ENCODE measurements at places on chromosomes 11 and 22.

GRCh38 chr11:34957206-34957605 is 40.8 kb downstream of the PDHX start:
- no peak for DNase-seq

DNA sequence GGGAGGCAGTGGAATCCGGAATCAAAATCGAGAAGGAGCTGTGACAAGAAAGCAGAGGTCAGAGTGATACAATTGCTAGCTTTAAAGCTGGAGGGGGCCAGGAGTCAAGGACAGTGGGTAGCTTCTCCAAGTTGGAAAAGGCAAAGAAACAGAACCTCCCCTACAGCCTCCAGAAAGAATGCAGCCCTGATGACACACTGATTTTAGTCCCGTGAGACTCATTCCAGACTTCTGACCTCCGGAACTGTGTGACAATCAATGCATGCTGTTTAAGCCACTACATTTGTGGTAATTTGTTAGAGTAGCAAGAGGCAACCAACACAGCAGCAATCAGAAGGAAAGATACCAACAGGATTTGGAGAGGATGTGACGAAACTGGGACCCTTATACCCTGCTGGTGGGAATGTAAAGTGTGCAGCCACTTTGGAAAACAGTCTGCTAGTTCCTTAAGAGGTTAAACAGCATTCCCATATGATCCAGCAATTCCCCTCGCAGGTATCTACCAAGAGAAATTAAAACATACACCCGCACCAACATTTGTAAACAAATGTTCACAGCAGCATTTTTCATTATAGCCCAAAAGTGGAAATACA is 66.7 kb downstream of the DSCAML1 start:
- no peak for DNase-seq

- no peak for DNase-seq
Observed at GRCh38 chr11:94203070-94203469, 74.4 kb downstream of the PANX1 start.

DNA sequence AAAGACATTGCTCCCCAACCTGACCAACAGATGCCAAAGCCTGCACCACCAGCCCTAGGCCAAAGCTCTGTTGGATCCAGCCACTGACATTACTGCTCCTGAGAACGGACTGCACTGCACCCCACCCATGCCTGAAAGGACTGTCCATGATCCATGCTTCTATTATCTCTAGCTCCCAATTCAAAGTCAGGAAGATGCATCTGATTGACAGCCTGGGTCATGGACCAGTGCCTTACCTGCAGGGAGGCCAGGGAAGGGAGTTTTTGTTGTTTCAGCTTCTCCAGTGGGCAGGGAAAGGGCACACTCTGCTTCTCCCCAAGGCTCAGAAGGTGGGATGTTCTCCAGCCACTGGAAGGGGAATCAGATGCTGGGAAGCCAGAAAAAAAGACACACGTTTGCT is 4.8 kb upstream of the PRDM11 start:
- DNase-seq = no peak

DNA sequence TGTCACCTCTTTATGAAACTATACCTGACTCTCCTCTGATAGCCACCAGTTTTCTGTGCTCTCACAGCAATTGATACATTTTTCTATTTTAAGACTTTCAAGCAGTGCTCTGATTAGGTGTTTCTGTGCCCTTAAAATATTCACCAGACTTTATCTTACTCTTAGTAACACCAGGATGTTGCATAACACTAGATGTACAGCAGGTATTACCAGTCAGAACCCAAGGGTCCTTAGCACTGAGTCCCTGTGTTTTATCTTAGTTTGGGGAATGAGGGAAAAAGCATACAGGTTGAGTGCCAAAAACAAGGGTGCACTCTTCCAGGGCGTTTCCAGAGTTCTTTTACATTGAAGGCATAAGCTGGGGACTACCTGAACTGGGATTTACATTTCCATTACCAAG is 51.4 kb downstream of the COPB1 start:
- no peak for DNase-seq

GRCh38 chr11:67666303-67666645 is 8.1 kb downstream of the ALDH3B2 start:
- DNase-seq = no peak

GRCh38 chr11:27196203-27196897 is 155.7 kb downstream of the BBOX1 start:
- no peak for DNase-seq

DNA sequence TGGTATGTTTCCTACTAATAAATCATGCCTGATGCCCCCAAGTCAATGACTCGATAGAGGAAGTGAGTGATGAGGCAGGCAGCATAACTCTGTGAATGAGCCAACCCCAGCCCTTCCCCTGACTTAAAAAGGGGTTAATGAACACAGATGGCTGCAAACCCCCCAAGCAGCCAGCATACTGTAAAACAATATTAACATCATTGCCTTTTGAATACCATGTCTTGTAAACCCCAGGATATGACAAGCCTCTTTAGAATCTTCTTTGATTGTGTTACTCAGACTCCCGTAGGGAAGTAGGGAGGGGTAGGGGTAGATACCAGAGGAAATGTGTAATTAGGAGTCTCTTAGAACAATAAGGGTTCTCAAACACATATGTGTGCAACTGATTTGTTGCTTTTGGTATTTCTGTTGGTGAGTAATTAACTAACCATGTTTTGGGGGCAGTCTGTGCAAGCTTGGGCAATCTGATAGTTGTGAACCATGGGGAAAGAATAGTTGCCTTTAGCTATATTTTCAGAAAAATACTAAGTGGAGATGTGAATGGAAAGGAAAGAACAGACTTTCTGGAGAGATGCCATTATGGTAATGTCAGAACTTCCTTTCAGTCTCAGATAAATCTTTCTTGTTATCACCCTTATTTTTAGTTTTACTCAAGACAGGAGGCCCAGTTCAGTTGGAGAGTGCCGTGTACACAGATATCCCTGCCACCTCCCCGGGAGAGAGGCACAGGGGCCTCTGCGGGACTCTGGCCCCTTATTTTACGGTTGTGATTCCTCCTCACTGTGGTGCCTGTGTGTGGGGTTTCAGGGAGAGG is 701.8 kb downstream of the NTM start:
- DNase-seq = no peak

GRCh38 chr22:49509016-49509415 is 318.7 kb downstream of the BRD1 start:
- DNase-seq = no peak

- no peak for DNase-seq
Observed at GRCh38 chr11:34263441-34264091, 94.2 kb downstream of the ABTB2 start.

DNA sequence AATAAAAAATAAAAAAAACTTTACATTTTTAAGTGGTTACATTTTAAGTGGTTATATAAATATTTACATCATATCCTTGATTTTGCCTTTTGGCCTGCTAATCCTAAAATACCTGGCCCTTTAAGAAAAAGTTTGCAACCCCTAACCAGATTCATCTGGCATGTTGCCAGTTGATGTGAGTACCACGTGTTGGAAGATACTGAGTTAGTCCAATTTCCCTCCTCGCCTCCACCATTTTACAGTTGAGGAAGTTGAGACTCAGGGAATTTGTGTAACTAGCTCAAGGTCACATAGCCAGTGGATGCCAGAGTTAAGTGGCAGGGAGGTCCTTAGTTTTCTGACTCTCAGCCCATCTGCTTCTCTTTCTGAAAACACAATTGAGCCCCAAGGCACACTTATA is 5.1 kb downstream of the ELF5 start:
- no peak for DNase-seq

- DNase-seq = no peak
Observed at GRCh38 chr11:61719978-61720377, 32.5 kb upstream of the MYRF start.

GRCh38 chr11:26344647-26345046 is 12.7 kb downstream of the ANO3 start:
- no peak for DNase-seq

GRCh38 chr11:5541427-5541826 is 6.9 kb downstream of the OR52H1 start:
- no peak for DNase-seq

- no peak for DNase-seq
Observed at GRCh38 chr22:28977481-28977971, 84.1 kb downstream of the C22orf31 start.

GRCh38 chr11:124760806-124761205 is 1.3 kb downstream of the ESAM start:
- no peak for DNase-seq

GRCh38 chr11:84316866-84317555 is 1030.8 kb upstream of the CCDC90B start:
- no peak for DNase-seq

GRCh38 chr11:111236383-111236782 is 9.1 kb upstream of the POU2AF2 start:
- DNase-seq = no peak

- no peak for DNase-seq
Observed at GRCh38 chr11:103903621-103904323, 132.7 kb upstream of the DDI1 start.

GRCh38 chr11:12704049-12704448 is 29.8 kb downstream of the TEAD1 start:
- no peak for DNase-seq

DNA sequence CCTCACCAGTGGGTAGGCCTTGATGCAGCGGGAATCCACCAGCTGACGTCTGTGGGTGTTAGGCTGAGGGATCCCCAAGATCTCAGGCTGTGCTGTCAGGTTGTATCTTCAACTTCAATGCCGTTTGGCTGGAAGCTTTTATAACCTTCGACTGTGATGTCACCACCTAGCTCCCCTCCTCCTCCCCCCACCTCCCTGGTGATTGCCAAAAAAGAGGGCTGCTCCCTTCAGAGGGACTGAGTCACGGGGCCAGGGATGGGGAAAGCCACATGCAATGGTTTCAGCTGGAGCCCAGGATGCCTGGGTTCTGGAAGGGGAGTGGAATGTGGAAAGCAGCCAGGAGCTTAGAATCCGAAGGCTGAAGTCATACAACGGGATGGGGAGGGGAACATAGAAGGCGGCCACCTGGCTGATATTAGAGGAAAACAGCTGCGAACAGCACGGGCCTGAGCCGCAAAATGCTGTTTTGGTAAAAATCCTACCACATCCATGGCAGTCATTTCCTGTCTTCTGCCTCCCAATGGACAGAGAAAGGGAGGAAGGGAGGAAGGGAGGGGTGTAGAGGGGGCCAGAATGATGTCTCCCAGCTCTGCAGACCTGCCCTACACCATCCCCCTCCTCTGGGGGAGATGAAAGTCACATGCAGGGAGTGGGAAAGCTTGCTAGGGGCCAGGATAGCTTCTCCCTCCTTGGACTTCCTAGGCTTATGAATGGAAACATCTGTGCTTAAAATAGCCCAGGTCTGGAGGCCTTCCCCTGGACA is at the start of gene LRRN4CL:
LRRN4CL (minus strand) TSS at position 110 of the 763 bp plus-strand sequence. CDS start 1,022 bp downstream, outside the sequence.
- no peak for DNase-seq

- no peak for DNase-seq
Observed at GRCh38 chr22:46001426-46002106, 24.6 kb upstream of the WNT7B start.

- no peak for DNase-seq
Observed at GRCh38 chr11:44866286-44866685, 84.4 kb downstream of the TP53I11 start.

GRCh38 chr22:41931701-41932269 is 5.2 kb upstream of the TNFRSF13C start:
- no peak for DNase-seq

DNA sequence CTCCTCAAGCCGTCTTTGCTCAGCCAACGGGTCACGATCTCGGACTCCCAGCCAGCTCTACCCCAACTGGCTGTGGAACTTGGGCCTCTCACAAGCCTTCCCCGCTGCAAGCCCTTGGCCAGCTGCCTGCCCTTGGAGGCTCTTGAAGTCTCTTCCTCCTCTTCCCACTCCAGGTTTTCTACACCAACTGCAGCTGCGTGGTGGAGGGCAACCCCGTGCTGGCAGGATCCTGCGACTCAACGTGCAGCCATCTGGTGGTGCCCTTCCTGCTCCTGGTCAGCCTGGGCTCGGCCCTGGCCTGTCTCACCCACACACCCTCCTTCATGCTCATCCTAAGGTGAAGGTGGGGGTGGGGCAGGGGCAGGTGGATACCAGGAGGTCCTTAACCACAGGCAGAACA is 40.5 kb upstream of the TPBGL start:
- no peak for DNase-seq

GRCh38 chr22:50148991-50149721 is 21.4 kb upstream of the PANX2 start:
- peak; percentile 71 for DNase-seq

GRCh38 chr22:27620367-27621154 is 181.0 kb downstream of the MN1 start:
- DNase-seq = no peak

- DNase-seq = no peak
Observed at GRCh38 chr11:104776501-104777170, 121.6 kb downstream of the CASP12 start.

DNA sequence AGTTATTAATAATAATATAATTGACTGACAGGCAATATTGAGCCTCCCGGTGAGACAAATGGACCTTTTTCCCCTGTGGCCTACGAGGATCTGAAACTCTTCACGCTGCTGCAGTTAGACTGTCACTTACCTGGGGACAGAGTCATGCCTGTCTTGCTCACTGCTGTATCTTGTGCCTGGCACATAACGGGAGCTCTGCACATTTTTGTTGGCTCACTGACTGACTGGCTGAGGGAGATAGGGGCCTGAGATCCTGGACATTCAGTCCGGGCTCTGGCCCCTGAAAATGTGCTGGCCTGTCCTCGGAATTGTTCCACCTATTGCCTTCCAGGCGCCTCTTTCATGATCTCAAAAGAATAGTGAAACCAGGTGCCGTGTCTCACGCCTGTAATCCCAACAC is 743 bp upstream of the CD3D start:
- DNase-seq = no peak

DNA sequence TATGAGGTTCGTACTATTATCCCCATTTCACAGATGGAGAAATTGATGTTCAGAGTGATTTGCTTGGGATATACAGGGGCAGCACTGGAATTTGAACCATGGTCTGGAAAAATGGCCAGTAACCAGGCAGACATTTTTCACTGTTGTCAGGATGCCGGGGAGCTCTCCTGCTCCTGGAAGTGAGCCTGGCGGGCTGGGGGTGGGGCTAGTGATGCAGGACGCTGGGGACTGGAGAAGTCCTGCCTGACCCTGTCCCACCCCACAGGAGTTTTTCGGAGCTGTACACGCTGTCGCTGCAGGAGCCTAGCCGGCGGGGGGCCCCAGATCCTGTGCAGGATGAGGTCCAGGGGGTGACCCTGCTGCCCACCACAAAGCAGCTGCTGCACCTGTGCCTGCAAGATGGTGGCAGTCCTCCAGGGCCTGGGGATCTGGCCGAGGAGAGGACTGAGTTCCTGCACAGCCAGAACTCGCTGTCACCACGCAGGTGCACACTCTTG is 11.1 kb downstream of the SIPA1 start:
- no peak for DNase-seq

GRCh38 chr22:29641042-29641699 is 37.7 kb downstream of the NF2 start:
- DNase-seq = no peak

All from activated CD4-positive, alpha-beta T cell treated with anti-CD3 and anti-CD28 coated beads for 4 hours (primary cell).